ENCODE measurements at places on chromosomes 12 and 14. TPM values are rescaled to one million over a fixed set of nuclear protein-coding genes. Genes with fewer than 3 reads are reported as not detected.

Gene CCDC197
- total RNA-seq: 0.34 TPM

Gene USP44
- 4.1 TPM for total RNA-seq

Gene KRT6C
- total RNA-seq: not detected

Gene KRT6B
- not detected for total RNA-seq

Gene CEBPE
- 0.34 TPM for total RNA-seq

Gene TEX52
- not detected for total RNA-seq

Gene HRK
- total RNA-seq: not detected

Gene TMTC2
- 2.4 TPM for total RNA-seq

Gene C14orf132
- total RNA-seq: 4.3 TPM

Gene RGS6
- total RNA-seq: 0.39 TPM

Gene FOXG1
- not detected for total RNA-seq

Gene LRRC9
- total RNA-seq: not detected

Gene MOK
- total RNA-seq: 6.5 TPM

Gene HOXC10
- not detected for total RNA-seq

GRCh38 chr12:64682572-64683277 is 72.4 kb downstream of the RASSF3 start:
- DNase-seq: no peak

- DNase-seq: no peak
These were observed 492.0 kb downstream of the NELL2 start for GRCh38 chr12:44384136-44384535.

DNA sequence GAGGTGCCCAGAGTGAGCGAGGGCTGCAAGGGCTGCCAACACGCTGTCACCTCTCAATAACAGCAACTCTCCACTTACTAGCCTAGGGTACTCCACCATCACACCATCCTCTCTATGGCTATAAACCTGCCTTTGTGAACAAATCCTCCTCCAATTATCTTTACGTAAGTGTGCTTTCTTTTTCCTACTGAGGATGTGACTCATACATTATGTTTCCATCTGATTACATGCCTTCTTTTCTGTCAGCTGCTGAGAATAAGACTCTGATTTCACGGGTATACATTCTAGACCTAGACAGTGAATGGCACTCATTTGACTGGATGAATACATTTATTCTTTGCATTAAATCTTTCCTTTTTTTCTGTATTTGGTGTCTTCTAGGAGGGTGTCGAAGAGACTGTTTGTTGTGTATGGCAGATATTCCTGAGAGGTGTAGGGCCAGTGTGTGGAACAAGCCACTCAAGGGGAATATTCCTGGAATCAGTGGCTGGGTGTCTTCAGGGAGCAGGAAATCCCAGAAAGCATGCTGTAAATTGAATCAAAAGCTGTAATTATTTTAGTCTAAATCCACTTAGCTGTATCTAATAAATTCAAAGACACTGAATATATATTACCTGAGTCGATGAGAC is 327.3 kb upstream of the TMTC1 start:
- DNase-seq: no peak

DNA sequence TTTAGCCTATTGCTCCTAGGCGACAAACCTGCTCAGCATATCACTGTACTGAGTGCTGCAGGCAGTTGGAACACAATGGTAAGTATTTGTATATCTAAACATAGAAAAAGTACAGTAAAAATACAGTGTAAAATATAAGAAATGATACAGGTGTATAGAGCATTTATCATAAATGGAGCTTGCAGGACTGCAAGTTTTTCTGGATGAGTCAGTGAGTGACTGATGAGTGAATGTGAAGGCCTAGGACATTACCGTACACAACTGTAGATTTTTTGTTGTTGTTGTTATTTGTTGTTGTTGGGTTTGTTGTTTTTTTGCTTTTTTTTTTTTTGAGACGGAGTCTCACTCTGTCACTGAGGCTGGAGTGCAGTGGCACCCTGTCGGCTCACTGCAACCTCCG is 33.4 kb downstream of the PNMA1 start:
- no peak for DNase-seq

DNA sequence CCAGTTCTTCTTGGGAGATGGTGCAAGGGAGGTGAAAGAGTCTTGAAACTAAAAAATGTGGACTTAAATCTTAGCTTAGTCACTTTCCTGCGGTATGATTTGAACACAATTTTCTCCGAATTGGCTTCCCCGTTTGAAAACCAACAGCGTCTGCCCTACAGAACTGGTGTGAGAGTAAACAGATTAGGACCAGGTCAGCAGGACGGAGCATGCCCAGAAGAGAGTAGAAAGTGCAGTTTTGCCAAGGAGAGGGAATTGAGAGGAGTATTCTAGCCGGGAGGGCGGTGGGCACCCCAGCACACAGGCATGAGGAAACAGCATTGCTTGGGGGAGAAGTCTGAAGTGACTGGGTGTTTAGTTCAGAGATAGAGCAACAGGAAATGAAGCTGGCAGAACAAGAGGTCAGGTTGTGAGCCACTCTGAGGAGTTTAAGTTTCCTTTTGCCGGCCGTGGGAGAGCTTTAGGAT is 927.1 kb downstream of the VRK1 start:
- peak; percentile 63 for DNase-seq

GRCh38 chr12:66365718-66366490 is 63.6 kb downstream of the HELB start:
- no peak for DNase-seq

GRCh38 chr12:109053382-109054123 is 1.2 kb downstream of the USP30 start:
- peak; percentile 52 for DNase-seq

- no peak for DNase-seq
These were observed 110.1 kb downstream of the LLPH start for GRCh38 chr12:66020481-66020880.

- DNase-seq: peak; percentile 66
These were observed 1.3 kb downstream of the SLC38A1 start for GRCh38 chr12:46267575-46267824.

DNA sequence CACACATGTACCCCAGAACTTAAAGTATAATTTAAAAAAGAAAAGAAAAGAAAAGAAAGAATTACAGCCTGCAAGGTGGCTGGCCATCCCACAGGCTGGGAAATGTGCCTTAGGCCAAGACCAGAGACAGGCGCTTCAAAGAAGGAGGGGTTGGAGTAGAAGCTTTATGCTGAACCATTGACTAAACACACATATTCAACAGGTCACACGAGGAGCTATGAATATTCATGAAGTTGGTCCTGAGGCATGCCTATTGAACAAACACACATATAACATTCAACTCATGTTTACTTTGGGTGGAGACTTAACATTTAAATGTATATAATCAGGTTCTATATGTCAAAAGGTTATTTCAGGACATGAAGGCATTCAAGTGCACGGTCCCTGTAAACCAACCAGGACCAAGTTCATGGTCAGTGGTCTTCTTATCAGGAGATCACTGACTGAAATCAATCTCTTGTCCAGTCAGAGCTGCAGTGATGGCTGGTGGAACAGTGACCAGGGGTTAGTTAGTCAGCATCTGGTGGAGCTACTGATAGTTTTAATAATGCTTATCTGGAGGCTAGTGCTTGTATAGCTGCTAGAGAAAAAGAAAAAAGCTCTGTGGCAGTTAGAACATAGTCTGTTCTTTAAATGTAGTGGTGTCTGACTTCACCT is 35.6 kb upstream of the ITPR2 start:
- no peak for DNase-seq

DNA sequence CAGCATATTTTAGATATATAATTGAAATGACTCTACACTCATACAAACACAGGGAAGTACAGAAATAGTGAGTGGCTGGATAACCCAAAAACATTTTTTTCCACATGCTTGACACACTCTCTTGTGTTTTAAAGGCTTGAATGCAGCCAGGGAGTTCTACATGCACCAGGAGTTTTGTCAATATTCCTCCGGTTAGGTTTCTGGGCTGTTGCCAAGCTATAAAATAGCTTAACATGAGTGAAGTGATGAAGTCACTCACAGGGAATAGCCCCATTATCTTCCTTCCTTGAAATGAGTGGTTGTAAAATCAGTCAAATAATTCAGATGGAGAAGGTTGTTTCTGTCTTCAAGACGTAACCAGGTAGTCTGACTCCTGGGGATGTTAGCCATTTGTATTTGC is 582.7 kb downstream of the SLC6A15 start:
- no peak for DNase-seq

GRCh38 chr14:80587096-80587724 is 354.3 kb downstream of the CEP128 start:
- peak; percentile 18 for DNase-seq

- no peak for DNase-seq
These were observed 215.3 kb downstream of the SEC23A start for GRCh38 chr14:38887696-38888095.

DNA sequence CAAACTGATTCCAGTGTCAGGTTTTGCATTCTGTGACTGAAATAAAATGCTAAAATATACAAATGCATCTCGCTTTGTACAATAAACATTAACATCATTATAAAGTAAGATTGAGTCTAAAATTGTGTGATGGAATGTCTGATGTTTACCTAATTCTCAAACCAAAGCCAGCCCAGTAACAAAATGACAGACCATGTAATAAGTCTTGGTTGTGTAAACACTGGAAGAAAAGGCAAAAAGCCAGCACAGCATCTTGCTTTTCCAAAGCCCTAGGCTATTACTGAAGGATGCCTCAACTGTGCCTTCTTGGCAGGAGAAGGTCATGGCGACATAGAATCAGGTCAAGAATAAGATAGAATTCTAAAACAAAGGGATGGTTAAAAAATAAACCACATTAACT is 169.6 kb downstream of the EGLN3 start:
- no peak for DNase-seq

GRCh38 chr12:47202176-47202575 is 122.4 kb upstream of the AMIGO2 start:
- no peak for DNase-seq

- DNase-seq: no peak
These were observed 26.3 kb upstream of the BCDIN3D start for GRCh38 chr12:49868952-49869815.

DNA sequence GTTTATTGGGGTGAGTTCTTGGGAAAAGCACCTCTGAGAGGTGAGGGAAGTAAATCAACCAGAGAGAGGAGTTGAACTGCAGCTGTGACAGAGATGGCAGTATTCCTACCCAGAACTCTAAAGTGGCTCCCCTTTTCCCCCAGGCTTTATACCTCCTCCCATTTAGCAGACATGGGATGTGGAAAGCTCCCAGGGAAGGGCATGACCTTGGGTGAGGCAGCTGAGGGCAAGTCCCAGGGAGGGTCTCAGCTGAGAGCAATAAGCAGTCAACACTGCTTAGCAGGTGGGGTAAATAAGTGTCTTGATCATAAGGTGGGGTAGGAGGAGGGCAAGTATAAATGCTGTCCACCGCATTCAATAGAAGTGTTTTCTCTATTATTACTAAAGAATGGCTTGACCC is 143.0 kb downstream of the AKAP6 start:
- no peak for DNase-seq

GRCh38 chr12:13177373-13177772 is 19.2 kb upstream of the EMP1 start:
- DNase-seq: no peak

- peak; percentile 20 for DNase-seq
These were observed 9.0 kb upstream of the RNU6-7 start for GRCh38 chr14:32192712-32193373.

GRCh38 chr12:120625557-120626419 is 14.6 kb upstream of the CABP1 start:
- DNase-seq: peak; percentile 67

- DNase-seq: no peak
These were observed 510.7 kb downstream of the C12orf50 start for GRCh38 chr12:87518481-87518880.
